ENCODE measurements at places on chromosomes 2 and 18. TPM values are rescaled to one million over a fixed set of nuclear protein-coding genes. Genes with fewer than 3 reads are reported as not detected.
A peak's percentile ranks its signal among the peaks of the same experiment; 100 is the strongest.

DNA sequence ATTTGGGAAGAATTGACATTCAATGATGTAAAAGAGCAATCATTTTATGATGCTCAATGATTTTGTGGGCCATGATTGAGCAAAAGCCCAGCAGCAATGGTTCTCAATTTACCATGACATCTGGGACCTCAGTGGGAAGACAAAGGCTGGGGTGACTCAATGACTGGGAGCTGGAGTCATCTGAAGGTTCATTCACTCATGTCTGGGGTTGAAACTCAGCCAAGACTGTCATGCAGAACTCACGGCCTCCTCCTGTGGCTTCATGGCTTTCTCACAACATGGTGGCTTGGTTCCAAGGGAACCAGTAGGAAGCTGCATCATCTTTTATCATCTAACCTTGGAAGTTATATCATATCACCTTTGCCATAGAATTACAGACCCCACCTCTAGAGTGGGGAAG is 45.1 kb upstream of the CD226 start:
- H3K4me3 ChIP-seq, result no peak overlapping the region
- DNase-seq, result no peak
- H3K4me1 ChIP-seq, result no peaks in the 10 kb centered on the region
- peaks cover 26% of the 10 kb centered on the region for H3K36me3 ChIP-seq
- no peak overlapping the region for H3K27ac ChIP-seq

GRCh38 chr2:215698566-215698965 is 262.7 kb upstream of the FN1 start:
- no peaks in the 10 kb centered on the region for H3K4me1 ChIP-seq
- no peaks in the 10 kb centered on the region for H3K36me3 ChIP-seq
- H3K4me3 ChIP-seq, result no peak overlapping the region
- no peak for DNase-seq
- H3K27me3 ChIP-seq, result no peaks in the 10 kb centered on the region
- no peak overlapping the region for H3K27ac ChIP-seq

GRCh38 chr18:44871771-44872170 is 191.1 kb downstream of the SETBP1 start:
- H3K4me1 ChIP-seq, result peaks cover 10% of the 10 kb centered on the region
- no peak overlapping the region for H3K4me3 ChIP-seq
- no peak overlapping the region for H3K27ac ChIP-seq
- no peaks in the 10 kb centered on the region for H3K27me3 ChIP-seq

DNA sequence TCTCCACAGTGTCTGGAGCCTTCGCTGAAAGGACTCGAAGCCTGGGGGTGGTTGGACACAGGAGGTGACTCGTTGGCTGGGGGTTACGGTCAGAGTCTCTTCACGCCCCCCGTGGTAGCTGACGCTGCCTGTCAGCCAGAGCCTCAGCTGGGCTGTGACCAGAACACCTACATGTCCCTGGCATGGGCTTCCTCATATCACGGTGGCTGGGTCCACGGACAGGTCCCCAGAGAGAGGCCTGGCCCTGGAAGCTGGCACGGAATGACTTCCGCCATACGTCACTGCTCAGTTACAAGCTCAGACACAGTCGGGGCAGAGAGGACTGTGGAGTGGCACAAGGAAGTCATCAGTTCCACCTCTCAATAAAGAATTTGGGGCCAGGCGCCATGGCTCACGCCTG is 28.5 kb downstream of the ITGB1BP1 start:
- H3K36me3 ChIP-seq, result no peaks in the 10 kb centered on the region
- DNase-seq, result peak; percentile 61
- H3K27ac ChIP-seq, result no peak overlapping the region
- H3K4me1 ChIP-seq, result no peaks in the 10 kb centered on the region
- no peaks in the 10 kb centered on the region for H3K27me3 ChIP-seq

GRCh38 chr2:111712940-111713515 is 171.0 kb downstream of the ANAPC1 start:
- no peak overlapping the region for H3K27ac ChIP-seq
- H3K4me3 ChIP-seq, result no peak overlapping the region
- no peaks in the 10 kb centered on the region for H3K36me3 ChIP-seq
- H3K27me3 ChIP-seq, result no peaks in the 10 kb centered on the region
- no peaks in the 10 kb centered on the region for H3K4me1 ChIP-seq
- DNase-seq, result no peak

DNA sequence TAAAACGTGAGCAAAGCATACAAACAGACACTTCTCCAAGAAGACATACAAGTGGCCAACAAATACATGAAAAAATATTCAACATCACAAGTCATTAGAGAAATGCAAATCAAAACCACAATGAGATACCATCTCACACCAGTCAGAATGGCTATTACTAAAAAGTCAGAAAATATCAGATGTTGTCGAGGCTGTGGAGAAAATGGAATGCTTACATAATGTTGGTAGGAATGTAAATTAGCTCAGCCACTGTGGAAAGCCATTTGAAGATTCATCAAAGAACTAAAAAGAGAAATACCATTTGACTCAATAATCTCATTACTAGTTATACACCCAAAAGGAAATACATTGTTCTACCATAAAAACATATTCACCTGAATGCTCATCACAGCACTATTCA is 825.7 kb downstream of the SUCLG1 start:
- no peaks in the 10 kb centered on the region for H3K36me3 ChIP-seq
- H3K27ac ChIP-seq, result no peak overlapping the region
- DNase-seq, result no peak
- no peaks in the 10 kb centered on the region for H3K27me3 ChIP-seq
- no peaks in the 10 kb centered on the region for H3K4me1 ChIP-seq
- H3K4me3 ChIP-seq, result no peak overlapping the region

DNA sequence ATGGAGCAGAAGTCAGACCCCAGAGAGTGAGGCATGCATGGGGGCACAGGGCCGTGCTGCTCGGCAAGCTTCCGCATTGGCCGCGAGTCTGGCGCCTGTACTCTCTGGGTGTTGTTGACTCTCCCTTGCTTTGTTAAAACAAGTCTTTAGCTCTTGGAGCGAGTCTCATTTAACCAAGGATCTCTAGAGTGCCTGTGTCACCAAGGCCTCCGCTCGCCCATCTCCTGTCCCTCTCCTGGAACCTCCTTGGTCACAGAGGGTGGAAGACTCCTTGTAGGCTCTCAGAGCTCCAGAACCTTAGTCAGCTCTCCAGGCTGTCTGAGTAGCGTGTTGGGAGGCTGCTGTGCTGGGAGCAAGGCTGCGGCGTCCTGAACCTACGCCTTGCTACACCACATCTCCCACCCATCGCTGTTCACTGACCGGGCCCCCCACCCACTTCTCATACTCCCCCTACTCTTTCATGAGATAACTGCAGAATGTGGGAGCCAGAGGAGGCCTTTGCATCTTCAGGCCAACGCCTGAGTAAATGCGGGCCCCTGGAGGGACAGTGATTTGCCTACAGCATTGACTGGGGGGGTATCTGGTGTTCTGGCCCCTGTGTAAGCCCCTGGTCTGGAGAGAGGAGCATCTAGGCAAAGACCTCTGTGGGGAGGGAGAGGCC is 66.1 kb downstream of the CIB4 start:
- peak; percentile 23 for DNase-seq
- H3K36me3 ChIP-seq, result no peaks in the 10 kb centered on the region
- H3K27ac ChIP-seq, result no peak overlapping the region
- H3K4me1 ChIP-seq, result no peaks in the 10 kb centered on the region

DNA sequence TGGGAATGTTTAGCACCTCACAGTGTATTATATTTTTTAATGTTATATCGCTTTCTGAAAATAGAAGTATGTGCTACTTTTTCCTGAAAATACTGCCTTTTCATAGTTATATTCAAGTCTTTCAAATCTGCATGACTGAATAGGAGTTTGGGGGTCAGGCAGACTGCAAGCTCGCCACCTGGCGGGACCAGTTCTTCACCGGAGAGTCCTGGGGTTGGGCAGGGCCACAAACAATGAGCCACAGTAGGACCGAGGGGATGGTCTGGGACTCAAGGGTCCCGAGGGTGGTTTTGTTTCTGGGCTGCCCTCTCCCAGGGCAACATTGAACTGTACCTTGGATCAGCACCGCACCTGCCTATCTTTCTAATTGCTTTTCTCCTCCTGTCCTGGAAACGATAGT is 70.6 kb downstream of the VWA3B start:
- no peaks in the 10 kb centered on the region for H3K27me3 ChIP-seq
- no peaks in the 10 kb centered on the region for H3K36me3 ChIP-seq
- no peak for DNase-seq
- H3K4me1 ChIP-seq, result no peaks in the 10 kb centered on the region
- H3K4me3 ChIP-seq, result no peak overlapping the region

DNA sequence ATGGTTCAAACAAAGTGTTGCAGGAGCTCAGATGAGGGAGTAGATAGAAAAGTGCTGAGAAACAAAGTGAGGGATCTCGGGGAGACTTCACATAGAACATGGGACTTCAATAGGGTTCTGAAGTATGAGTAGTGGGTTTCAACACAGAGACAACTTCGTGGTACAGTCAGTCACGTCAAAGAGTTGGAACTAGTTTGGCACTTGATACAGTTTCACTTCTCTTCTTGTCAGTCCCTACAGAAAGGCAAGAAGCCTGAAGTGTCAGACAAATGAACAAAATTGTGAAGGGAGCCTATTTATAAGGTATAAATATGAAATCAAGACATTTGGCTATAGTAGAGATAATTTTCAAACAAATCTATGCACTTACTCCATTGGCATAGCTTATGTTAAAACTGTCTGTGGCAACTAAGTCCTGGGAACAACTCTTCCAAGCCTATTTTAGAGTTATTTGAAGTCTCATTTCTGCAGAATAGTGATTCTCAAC is 338.0 kb downstream of the TDRD15 start:
- no peak overlapping the region for H3K4me3 ChIP-seq
- H3K27ac ChIP-seq, result no peak overlapping the region
- no peaks in the 10 kb centered on the region for H3K36me3 ChIP-seq

The SRD5A2 gene
- polyA plus RNA-seq, result 0.06 TPM
